ENCODE measurements at places on chromosomes 1 and 21. TPM values are rescaled to one million over a fixed set of nuclear protein-coding genes. Genes with fewer than 3 reads are reported as not detected.

DNA sequence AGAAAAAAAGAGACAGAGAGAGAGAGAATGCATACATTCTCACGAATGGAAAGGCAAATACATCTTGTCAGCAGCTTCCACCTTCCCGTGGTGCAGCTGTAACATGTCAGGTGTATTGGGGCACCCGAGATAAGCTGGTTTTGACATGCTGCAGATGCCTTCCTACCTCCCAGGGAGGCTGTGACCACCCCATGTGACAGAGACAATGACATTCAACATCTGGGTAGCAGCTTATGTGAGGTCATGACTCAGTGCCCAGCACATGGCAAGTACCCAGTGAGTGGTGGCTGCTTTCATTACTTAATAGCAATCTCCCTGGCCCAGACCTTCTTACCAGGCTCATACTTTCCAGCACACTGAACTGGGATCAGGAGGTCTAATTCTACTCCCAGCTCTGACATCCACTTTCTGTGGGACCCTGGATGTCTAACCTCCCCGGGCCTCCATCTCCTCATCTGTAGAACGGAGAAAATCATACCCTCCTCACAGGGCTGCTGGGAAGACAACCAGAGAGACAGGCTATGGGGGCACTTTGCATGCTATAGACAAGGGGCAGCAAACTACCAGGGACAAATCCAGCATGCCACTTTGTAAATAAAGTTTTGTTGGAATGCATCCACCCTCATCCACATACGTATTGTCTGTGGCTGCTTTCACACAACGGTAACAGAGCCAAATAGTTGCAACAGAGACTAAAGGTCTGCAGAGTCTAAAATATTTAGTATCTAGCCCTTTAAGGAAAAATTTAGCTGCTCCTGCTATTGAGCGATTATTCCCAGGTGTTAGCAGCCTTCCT is 38.5 kb upstream of the ZBTB40 start:
- no peak overlapping the region for H3K4me3 ChIP-seq
- H3K27me3 ChIP-seq, result peaks cover 12% of the 10 kb centered on the region

DNA sequence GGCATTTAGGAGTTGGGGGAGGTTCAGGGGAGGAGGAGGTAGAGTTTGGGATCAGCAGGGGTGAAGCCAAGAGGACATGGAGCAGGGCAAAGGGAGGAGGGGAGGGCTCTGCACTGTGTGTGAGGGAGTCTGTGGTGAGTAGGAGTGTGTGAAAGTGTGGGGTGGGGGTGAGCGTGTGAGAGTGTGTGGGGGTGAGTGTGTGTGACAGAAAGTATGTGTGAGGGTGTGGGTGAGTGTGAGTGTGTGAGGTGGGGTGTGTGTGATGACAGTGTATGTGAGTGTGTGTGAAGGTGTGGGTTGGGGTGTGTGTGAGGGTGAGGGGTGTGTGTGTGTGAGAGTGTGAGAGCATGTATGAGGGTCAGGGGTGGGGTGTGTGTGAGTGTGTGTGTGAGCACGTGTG is 62.6 kb downstream of the GNG4 start:
- H3K36me3 ChIP-seq, result no peaks in the 10 kb centered on the region
- no peak overlapping the region for H3K27ac ChIP-seq
- H3K4me3 ChIP-seq, result no peak overlapping the region
- no peak for DNase-seq
- H3K27me3 ChIP-seq, result no peaks in the 10 kb centered on the region

DNA sequence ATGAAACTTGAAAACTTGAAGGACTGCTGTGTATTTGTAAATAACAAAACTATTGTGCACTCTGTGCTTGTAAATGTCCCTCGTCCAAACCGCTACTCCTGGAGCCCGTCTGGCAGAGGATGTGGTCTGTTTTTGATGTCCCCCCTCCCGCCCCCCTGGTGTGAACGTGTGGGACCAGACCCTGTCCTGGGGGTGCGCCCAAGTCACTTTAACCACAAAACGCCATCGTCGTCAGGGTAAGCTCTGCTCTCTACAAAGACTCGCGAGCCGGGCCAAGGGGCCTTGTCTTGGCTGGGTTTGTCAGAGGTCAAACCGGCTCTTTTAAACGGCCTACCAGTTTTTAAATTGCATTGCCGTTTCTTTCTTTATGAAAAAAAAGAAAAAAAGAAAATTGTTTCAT is 87.4 kb upstream of the TMEM51 start:
- H3K27ac ChIP-seq, result no peak overlapping the region
- DNase-seq, result no peak
- peaks cover 40% of the 10 kb centered on the region for H3K36me3 ChIP-seq
- no peaks in the 10 kb centered on the region for H3K27me3 ChIP-seq
- H3K4me3 ChIP-seq, result no peak overlapping the region
- H3K4me1 ChIP-seq, result no peaks in the 10 kb centered on the region

LCE1A gene
- total RNA-seq, result not detected

GRCh38 chr1:10186331-10187025 is 23.9 kb upstream of the KIF1B start:
- no peak overlapping the region for H3K27ac ChIP-seq
- no peaks in the 10 kb centered on the region for H3K4me1 ChIP-seq
- no peaks in the 10 kb centered on the region for H3K27me3 ChIP-seq
- DNase-seq, result no peak

- no peaks in the 10 kb centered on the region for H3K36me3 ChIP-seq
- no peak overlapping the region for H3K27ac ChIP-seq
- no peak for DNase-seq
- H3K4me1 ChIP-seq, result no peaks in the 10 kb centered on the region
- no peak overlapping the region for H3K4me3 ChIP-seq
Observed at GRCh38 chr21:45901061-45901690, 80.4 kb upstream of the COL6A1 start.

GRCh38 chr1:233183226-233184020 is 112.1 kb downstream of the PCNX2 start:
- H3K4me3 ChIP-seq, result no peak overlapping the region
- H3K27me3 ChIP-seq, result no peaks in the 10 kb centered on the region
- no peaks in the 10 kb centered on the region for H3K4me1 ChIP-seq
- peaks cover 8% of the 10 kb centered on the region for H3K36me3 ChIP-seq
- DNase-seq, result no peak

GRCh38 chr1:198651650-198652400 is 13.0 kb downstream of the PTPRC start:
- no peak overlapping the region for H3K4me3 ChIP-seq
- H3K4me1 ChIP-seq, result no peaks in the 10 kb centered on the region
- H3K36me3 ChIP-seq, result no peaks in the 10 kb centered on the region

WNT4 gene
- 0.89 TPM for total RNA-seq

DNA sequence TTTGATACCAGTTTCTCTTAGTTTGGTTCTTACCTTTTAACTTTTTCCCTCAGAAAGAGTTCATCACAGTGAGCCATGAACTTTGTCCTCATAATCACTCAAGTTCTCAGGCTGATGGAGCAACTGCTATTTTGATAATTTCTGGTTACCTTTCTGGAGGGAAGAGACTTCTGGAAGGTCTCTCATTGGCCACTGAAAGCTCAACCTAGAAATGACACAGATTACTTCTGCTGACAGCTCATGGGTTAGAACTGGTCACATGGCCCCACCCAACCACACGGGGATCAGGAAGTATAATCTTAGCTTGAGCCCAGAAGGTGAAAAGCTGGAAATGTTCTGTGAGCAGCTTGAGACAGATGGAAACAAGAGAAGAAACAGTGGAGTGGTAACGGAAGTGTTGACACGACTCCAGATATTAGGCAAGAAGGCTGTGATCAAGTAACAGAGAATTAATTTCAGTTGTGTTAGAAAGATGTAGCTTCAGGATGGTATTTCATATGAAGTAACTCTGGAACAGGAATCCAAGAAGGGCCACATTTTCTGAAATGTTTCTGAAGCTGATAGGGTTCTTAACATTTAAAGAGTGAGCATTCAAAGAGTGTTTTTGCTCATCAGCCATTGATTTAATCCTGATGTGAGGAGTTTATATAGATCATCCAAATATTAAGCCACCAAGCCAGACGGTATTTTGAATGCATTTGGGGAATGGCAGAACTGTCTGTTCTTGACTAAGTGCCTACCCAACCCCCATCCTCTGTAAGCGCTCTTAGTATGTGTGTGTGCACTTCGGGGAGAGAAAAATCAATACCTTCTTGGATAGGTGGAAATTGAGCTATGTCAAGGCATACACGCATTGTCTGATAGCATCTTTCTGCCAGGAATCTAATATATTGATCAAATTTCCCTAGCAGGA is 21.9 kb upstream of the XPR1 start:
- no peak overlapping the region for H3K27ac ChIP-seq
- DNase-seq, result no peak
- H3K4me3 ChIP-seq, result no peak overlapping the region
- peaks cover 3% of the 10 kb centered on the region for H3K4me1 ChIP-seq

SPRR2A gene
- not detected for total RNA-seq

GRCh38 chr1:45644661-45645060 is 20.8 kb upstream of the CCDC17 start:
- no peak for DNase-seq
- H3K36me3 ChIP-seq, result peaks cover 63% of the 10 kb centered on the region
- H3K4me1 ChIP-seq, result peaks cover 8% of the 10 kb centered on the region
- no peak overlapping the region for H3K4me3 ChIP-seq
- no peaks in the 10 kb centered on the region for H3K27me3 ChIP-seq

DNA sequence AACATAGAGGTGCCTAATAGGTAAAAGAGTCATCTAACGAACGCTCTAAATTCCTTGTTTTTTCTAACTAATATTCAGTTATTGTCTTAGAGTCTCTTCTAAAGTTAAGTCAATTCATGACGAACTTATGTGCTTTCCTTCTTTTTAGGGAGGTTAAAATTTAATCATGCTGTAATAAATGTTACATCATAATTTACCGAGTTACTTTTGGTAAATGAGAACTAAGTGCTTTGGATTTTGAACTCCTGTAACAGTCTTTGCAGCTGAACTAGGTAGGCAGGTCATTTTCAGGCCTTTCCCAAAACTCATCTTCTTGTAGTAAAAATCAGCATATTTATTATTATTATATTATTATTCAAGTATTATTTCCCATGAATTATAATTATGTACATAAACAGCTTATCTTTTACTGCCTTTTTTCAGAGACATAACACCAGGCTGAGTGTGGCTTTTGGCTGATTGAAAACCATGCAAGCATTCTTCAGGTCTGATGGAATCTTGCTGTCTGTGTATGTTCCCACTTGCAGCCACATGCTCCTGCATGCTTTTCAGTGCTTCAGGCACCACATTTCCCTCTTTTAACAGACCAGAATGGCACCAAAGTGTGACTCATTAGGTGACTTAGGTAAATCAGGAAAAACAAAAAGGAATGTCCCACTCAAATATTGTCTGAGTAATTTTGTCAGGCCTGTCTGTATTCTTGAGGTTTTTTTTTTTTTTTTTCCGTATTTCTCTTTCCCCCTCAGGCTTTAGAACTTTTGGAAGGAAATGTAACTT is 81.0 kb upstream of the CD55 start:
- H3K36me3 ChIP-seq, result no peaks in the 10 kb centered on the region
- no peaks in the 10 kb centered on the region for H3K4me1 ChIP-seq

HSD3B1 gene
- total RNA-seq, result not detected

GRCh38 chr21:17590430-17590829 is 22.3 kb downstream of the BTG3 start:
- H3K27ac ChIP-seq, result no peak overlapping the region
- DNase-seq, result no peak
- peaks cover 26% of the 10 kb centered on the region for H3K36me3 ChIP-seq
- H3K4me1 ChIP-seq, result no peaks in the 10 kb centered on the region

GRCh38 chr1:80825067-80825466 is 975.7 kb upstream of the ADGRL2 start:
- H3K4me1 ChIP-seq, result no peaks in the 10 kb centered on the region
- H3K36me3 ChIP-seq, result no peaks in the 10 kb centered on the region
- no peak overlapping the region for H3K4me3 ChIP-seq
- no peak overlapping the region for H3K27ac ChIP-seq
- H3K27me3 ChIP-seq, result no peaks in the 10 kb centered on the region
- no peak for DNase-seq

ADAMTSL4 gene
- total RNA-seq, result 11.7 TPM

- no peaks in the 10 kb centered on the region for H3K27me3 ChIP-seq
- H3K36me3 ChIP-seq, result no peaks in the 10 kb centered on the region
- H3K4me1 ChIP-seq, result no peaks in the 10 kb centered on the region
- H3K27ac ChIP-seq, result no peak overlapping the region
- no peak overlapping the region for H3K4me3 ChIP-seq
Observed at GRCh38 chr1:191350938-191351337, 807.3 kb upstream of the RGS18 start.

DNA sequence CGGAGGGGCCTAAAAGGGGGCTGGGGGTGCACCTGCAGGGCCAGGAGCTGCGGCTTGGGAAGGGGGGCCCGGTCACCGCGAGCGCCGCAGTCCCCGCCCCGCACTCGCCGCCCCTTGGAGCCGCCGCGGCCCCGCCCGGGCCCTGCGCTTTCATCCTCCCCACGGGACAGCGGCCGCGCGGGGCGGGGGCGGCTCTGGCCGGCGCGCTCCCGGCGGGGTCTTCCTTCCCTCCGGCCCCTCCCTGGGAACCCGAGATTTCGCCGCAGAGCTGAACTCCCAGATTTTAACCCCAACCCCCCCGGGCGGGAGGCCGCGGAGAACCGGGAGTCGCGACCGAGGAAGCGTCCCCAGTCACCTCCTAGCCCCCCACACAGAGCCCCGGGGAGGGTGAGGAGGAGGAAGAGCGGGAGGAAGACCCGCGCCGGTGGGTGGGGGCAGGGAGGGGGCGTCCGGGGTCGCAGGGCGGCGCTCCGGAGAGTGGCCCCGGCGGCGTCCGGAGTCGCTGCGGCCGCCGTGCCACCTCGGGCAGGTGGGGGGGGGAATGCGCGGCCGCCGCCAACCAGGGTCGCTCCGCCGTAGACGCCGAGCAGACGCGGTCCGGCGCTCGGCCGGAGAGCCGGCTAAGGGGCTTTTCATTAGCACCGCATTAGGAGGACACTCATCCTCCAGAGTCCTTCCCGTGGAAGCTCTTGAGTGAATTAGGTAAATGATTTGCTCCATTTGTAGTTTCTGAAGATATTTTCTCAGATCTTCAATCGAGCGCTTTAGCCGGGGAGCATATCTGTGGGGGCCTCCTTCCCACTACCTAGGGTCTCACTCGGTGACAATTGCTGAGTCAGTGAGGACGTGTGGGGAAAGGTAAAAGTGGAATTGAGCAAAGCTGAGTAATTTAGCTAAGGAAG is 31.6 kb upstream of the NFIA start:
- peak overlapping the region; percentile 74 for H3K4me3 ChIP-seq
- H3K36me3 ChIP-seq, result no peaks in the 10 kb centered on the region
- H3K27ac ChIP-seq, result peak overlapping the region; percentile 93
- DNase-seq, result peak; percentile 49
- H3K4me1 ChIP-seq, result peaks cover 19% of the 10 kb centered on the region

- peak within 1 kb of the TSS; percentile 83 for H3K4me3 ChIP-seq
- H3K27ac ChIP-seq, result peak within 1 kb of the TSS; percentile 93
- peak; percentile 94 for DNase-seq
- no peaks in the 10 kb centered on the region for H3K36me3 ChIP-seq
- H3K4me1 ChIP-seq, result peaks cover 18% of the 10 kb centered on the region
- H3K27me3 ChIP-seq, result no peaks in the 10 kb centered on the region
Observed at GRCh38 chr1:210328746-210329503, at the start of gene HHAT. TSS of gene HHAT (plus strand) at chr1:210328902. CDS start at chr1:210348976, 20,074 bp downstream.

GRCh38 chr1:15764269-15764764 is 5.7 kb downstream of the FBLIM1 start:
- peak overlapping the region; percentile 5 for H3K27ac ChIP-seq
- peak; percentile 75 for DNase-seq
- no peak overlapping the region for H3K4me3 ChIP-seq
- peaks cover 1% of the 10 kb centered on the region for H3K27me3 ChIP-seq
- H3K36me3 ChIP-seq, result peaks cover 50% of the 10 kb centered on the region

RCSD1 gene
- total RNA-seq, result 13.4 TPM

LCA5L gene
- total RNA-seq, result 2.2 TPM

- no peaks in the 10 kb centered on the region for H3K36me3 ChIP-seq
- no peak for DNase-seq
- H3K27me3 ChIP-seq, result no peaks in the 10 kb centered on the region
- H3K27ac ChIP-seq, result no peak overlapping the region
Observed at GRCh38 chr1:15081102-15081501, 72.4 kb upstream of the TMEM51 start.

GRCh38 chr1:60681095-60681860 is 401.1 kb upstream of the NFIA start:
- no peak overlapping the region for H3K4me3 ChIP-seq
- no peaks in the 10 kb centered on the region for H3K36me3 ChIP-seq
- H3K27ac ChIP-seq, result no peak overlapping the region
- no peak for DNase-seq
